Stimulated activated CD4-positive, alpha-beta T cell treated with anti-CD3 and anti-CD28 coated beads, TNF-alpha, amount 100 ng/mL, for 24 hours (primary cell): ENCODE measurements at places on chromosomes 3 and 15.

DNA sequence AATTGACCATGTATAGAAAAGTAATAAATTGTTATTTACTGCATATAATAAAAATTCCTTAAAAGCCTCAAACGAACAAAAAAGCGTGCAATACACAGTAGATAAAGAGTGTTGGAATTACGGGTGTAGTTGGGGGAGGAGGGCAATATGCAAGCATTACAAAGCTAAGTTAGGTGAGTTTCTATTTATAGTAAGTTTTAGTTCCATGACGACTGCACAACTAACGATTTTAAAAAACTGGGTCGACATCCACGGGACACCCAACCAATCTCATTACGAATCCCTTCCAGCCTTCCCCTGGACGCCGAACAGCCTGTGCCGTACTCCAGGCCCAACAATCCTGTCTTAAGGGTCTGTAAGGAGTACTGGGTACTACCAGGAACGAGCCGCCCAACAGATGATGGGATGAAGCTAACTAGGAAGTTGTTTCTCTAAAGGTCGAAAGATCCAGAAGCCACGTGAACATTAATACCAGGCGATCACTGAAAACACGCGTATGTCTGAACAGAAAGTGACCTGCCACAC, 677 bp downstream of the POLQ start:
- no peak for DNase-seq

DNA sequence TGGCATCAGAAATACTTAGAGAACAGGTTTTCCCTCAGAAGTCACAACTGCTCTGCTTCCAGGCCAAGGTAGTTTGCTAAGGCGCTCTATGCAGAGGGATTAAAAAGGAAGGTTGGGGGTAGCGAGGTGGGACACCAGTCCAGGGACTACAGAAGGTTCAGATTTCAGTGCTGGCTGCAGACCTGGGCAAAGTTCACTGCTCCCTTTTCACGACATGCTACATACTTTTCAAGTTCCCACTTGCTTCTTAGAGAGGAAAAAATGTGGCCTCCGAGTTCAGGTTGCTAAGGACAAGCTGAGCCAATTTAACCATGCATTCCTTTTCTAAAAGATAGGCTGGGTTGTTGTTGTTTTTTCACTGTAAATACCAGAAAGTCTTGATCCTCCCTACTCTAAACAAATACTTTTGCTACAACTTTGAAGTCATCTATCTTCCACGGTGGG, 158.6 kb upstream of the NR2F2 start:
- DNase-seq, result no peak

GRCh38 chr15:31332681-31333071, 6.0 kb downstream of the KLF13 start:
- no peak for DNase-seq

GRCh38 chr3:171832989-171833388, 10.2 kb upstream of the TMEM212 start:
- DNase-seq, result no peak

GRCh38 chr3:127597020-127597771, 1.0 kb upstream of the MCM2 start:
- DNase-seq, result no peak

DNA sequence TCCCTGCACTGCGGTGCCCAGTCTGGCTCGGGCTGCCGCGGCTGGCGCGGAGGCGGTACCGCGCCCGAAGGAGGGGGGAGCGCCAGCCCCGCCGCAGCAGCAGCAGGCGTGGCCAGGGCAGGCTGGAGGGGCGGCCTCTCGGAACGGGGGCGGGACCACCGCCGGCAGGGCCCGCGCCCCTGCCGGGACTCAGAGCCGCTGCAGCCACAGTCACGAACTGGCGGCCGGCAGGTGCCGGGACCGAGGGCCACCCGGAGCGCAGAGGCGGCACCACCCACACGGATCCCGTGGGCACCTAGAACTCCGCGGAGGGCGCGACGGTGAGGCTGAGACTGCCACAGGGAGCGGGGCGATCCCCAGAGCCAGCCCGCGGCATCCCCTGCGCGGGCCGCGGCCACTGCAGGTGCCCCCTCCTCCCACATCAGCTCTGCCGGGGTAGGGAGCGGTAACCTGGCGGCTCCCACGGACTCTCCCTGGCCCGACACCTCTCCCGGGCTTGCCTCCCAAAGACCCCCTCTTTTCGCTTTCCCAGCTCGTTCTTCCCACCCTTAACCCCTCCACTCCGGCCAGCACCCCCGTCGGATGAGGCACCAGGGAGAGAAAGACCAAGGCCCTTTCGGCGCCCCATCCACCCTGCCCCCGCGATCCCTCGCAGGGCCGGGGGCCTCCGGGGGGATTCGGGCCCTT, at the start of gene VWA5B2:
Gene VWA5B2, plus strand, starts transcription at position 192 of the 687 bp plus-strand sequence. CDS start 944 bp downstream, outside the sequence.
- DNase-seq, result peak; percentile 65

DNA sequence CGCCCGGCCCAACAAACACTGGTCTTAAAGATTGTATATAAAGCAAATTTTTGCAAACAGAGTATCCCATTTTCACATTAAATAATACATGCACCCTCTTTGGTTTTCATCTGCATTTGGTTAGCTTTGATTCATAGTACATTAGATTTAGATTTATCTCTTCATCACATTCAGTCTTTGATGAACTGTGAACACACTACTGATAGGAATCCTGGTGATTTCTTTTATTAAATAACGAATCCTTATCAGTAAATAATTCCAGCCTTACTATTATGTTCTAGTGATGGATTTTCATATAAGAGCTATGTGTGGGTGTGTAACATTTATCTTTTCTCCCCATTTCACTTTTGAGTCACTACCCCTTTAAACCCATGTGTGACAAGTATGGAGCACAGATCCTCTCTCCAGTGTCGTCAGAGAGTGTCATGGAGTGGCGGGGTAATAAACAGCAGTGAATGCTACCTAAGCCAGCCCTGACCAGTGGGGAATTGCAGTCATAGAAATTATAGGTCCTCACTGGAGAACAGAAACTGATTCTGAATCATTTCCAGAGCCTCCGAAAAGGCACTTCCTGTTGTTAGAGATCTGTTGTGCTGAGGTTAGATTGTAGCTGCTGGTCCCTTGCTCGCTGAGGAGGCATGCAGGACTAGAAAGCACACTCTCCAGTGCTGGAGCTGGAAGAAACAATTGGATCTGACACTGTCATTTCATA, 22.0 kb downstream of the SLC7A14 start:
- DNase-seq, result no peak

GRCh38 chr3:109644746-109645145, 307.4 kb upstream of the DPPA4 start:
- no peak for DNase-seq

DNA sequence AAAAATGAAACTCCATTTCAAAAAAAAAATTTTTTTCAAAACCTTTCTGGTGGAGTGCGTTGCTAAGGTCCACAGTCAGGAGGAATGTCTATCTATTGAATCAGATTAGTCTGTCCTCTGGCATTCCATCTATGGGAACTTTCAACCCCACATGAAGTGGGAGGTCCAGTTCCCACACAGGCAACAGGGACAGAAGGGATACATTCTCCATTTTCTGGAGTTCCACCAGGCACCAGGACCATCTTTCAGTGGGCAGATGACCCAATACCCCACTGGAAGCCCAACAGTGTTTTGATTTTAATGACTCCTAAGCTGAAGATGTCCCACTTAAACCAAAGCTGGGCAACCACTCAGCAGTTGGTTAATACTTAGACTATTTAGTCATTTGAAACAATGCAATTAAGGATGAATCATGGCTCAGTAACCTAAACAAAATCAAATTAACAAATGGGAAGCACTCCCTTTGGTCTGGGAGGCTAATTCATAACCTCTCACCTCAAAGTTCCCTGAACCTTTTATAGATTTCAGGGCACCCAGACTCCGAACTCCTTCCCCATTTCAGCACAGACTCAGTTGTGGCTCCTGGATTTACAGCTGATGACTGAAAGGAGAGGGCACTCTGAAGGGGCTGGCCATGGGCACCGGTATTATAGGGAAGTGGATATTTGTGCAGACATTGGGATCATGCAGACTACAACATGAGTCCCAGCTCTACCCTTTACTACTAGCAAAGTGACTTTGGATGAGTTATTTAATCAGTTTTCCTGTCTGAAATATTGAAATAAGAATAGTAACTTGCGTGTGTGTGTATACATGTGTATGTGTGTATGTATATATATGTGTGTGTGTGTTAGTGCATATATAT, 264.3 kb upstream of the LRTM1 start:
- no peak for DNase-seq

DNA sequence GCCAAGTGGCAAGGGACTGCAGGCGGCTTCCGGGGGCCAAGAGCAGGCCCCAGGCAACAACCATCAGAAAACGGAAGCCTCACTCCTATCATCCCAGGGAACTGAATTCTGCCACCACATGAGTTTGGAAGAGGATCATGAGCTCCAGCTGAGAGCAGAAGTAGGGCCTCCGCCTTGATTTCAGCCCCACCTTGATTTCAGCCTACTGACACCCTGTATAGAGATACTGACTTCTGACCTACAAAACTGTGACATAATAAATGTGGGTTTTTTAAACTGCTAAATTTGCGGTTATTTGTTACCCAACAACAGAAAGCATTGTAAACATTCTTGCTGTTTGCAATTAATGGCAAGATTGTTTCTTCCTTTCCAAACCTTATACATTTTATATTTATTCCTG, 21.6 kb upstream of the RARRES1 start:
- DNase-seq, result no peak

DNA sequence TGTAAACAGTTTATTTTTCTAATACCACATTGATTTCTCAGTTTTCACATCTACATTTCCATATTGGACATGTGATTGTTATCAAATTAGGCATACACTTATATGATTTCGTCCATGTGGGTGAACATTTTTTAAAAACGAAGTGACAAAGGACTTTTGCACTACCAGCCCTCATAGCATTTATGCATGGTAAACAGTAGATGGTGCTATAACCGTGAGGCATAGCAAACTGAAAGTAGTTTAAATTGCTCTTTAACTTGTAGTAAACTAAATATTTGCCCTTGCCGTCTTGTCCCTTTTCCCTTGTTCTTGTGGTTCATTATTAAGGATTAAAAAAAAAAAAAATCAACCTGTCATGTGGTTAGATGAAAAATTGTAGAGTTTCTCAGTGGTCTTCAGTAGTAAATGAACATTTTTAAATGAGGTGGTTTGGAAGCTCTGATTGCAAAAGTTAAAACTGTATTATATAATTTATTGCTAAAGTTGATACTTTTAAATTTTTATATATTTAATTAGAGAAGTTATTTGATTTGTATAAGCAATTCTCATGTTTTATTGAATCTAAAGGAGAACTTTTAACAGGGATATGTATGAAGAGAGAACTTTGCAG, 24.0 kb downstream of the STX19 start:
- no peak for DNase-seq

DNA sequence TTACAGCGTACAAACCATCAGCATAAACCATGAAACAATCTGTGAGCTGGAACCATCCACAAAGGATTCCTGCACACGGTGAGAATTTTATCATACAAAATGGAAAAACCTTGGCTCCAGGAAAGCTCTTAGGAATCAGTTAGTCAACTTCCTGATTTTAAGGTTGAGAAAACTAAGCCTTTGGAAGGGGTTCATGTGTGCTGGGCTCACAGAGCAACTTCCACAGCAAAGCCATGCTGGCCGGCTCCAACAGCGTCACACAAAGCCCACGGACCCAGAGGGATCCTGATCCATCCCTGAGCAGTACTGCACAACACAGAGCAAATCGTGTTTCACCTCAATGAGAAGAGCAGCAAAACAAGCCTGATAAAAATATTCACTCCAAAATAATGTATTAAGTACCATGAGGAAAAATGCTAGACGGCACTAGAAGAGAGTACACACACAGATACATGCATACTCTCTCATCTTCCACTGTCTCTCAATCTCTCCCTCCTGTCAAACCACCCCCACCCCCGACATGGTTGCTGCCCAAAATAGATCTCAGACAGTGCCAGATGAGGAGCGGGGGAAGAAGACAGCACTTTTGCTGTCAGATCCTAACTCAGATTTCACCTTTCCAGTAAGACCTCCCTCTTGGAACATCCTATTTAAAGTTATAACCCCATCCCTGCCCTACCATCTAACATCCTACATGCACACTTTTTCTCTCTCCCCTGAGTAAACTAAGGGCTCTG, 58.6 kb downstream of the MB21D2 start:
- no peak for DNase-seq

- DNase-seq, result no peak
Observed at GRCh38 chr3:149472030-149472797, 2.3 kb upstream of the TM4SF4 start.

DNA sequence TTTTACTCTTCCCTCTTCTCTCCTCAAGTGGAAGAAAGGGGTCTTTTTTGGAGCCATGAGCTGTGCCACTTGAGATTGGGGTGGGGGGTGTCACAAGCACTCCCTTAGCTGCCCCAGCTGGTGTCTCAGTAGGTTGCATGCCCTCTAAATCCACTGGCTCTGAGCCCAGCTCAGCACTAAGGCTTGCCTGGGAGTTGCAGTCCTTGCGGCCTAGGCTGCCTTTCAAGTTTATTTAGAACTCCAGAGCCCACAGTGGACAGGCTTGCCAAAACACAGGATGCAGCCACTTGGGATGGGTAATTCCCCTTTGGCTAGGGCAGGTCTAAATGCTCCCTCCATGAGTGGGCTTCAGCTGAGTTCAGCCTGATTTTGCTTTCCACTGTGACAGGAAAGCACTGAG, 24.7 kb downstream of the C3orf20 start:
- DNase-seq, result no peak

DNA sequence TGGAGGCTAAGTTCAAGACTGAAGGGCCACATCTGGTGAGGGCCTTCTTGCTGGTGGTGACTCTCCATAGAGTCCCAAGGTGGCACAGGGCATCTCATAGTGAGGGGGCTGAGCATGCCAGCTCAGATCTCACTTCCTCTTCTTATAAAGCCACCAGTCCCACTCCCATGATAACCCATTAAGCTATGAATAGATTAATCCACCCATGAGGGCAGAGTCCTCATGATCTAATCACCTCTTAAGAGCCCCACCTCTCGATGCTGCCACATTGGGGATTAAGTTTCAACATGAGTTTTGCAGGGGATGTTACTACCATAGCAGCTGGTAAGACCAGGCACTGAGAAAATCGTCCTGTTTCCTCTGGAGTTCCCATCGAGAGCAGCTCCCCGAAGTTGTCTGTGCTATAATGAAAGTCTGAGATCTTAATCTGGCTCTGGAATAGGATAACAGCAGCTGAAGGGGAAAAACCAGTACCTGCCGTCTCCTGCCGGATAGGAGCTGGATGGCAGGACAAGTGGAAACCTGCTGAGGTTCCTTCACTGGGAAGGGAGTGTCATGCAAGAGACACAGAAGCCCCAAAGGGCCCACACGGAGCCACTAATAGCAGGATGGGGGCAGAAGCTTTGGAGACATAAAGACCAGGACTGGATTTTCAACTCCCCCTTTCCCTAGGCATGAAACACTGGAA, 79.5 kb upstream of the EPHB3 start:
- no peak for DNase-seq

- no peak for DNase-seq
Observed at GRCh38 chr3:8517487-8517886, 15.9 kb downstream of the LMCD1 start.

- DNase-seq, result no peak
Observed at GRCh38 chr3:60630953-60631352, 620.3 kb downstream of the FHIT start.

- no peak for DNase-seq
Observed at GRCh38 chr15:45288947-45289346, 36.9 kb downstream of the SLC28A2 start.

- no peak for DNase-seq
Observed at GRCh38 chr3:184825121-184825820, 13.3 kb downstream of the VPS8 start.
